Stimulated activated CD4-positive, alpha-beta T cell treated with anti-CD3 and anti-CD28 coated beads, Interleukin-12 subunit alpha, Interleukin-12 subunit beta, amount 100 ng/mL, for 48 hours (primary cell): ENCODE measurements at places on chromosomes 5 and 9.

GRCh38 chr5:35799753-35800152 is 56.9 kb upstream of the IL7R start:
- DNase-seq = no peak

DNA sequence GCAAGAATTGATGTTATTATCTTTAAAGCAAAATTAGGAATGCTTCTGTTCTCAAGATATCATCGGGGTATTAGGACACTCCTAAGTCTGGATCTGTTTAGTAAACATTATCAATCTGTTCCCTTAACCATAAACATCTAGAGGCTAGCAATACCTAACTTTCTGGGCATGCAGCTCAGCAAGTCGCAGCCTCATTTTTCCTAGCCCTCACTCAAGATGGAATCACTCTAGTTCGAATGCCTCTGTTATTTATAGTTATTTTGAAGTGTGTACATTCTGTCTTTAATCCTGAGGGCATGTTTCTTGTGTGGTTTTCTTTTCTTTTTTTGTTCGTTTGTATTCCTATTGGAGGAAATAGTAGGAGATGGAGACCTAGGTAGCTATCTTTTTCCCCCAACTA is 66.9 kb downstream of the FER start:
- no peak for DNase-seq

DNA sequence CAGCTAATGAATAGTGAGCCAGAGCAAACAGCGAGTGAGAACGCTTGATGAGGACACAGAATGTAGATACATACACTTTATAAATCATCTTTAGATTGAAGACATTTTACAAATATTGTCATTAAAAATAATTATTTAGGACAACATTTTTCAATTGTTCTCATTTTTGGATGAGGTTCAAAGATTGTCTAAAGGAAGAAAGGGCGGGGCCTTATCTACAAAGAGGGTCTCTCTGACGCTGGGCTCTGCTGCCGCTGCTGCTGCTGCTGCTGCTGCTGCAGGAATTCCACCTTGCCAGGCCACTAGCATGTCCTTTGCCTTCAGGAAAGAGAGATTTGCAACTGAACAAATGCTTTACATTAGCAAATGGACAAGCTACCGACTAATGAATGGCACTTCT is 220.7 kb upstream of the TMEM161B start:
- DNase-seq = no peak

GRCh38 chr9:72169178-72169577 is 19.9 kb downstream of the GDA start:
- no peak for DNase-seq

- DNase-seq = no peak
Measured at GRCh38 chr9:114289571-114290481, 33.1 kb upstream of the ORM1 start.

GRCh38 chr5:149940077-149940574 is 4.5 kb downstream of the PDE6A start:
- no peak for DNase-seq

DNA sequence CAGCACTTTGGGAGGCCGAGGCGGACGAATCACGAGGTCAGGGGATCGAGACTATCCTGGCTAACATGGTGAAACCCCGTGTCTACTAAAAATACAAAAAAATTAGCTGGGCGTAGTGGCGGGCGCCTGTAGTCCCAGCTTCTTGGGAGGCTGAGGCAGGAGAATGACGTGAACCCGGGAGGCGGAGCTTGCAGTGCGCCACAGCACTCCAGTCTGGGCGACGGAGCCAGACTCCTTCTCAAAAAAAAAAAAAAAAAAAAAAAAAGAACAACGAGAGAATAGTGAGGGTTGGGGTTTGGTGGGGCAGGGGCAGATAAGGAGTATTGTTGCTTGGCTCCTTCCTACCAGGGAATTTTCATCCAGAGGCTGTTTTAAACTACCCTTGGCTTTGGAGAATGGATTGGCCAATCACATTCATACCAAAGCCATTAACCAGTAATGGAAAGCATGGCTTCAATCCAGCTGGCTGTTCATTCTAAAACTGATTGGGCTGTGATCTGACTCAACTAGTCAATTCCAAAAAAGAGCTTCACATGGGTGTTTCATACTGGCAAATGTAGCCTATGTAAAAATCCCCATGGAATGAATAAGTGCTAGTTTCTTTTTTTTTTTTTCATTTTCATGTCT is 64.4 kb downstream of the PLCXD3 start:
- DNase-seq = no peak

DNA sequence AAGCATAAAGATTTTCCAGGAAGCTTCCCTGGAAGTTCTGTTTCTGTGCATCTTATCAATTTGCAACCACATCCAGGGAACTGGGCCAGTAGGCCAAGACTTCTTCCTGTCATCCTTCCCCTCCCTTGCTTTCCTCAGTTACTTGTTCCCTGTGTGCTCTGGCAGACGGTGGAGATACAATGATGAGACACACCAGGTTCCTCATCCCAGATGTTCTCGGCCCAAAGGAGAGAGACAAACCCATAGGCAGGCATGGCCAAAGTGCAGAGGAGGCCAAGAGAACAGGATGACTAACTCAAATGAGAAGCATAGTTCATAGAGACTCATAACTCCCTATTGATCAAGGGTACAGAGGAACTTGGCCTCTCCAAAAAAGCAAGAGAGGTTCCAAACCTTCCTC is 652.6 kb downstream of the CCDC171 start:
- no peak for DNase-seq

GRCh38 chr5:113029614-113030013 is 53.0 kb downstream of the DCP2 start:
- no peak for DNase-seq
